Pulmonary artery endothelial cell (primary cell): ENCODE measurements at places on chromosomes 5 and 9.

DNA sequence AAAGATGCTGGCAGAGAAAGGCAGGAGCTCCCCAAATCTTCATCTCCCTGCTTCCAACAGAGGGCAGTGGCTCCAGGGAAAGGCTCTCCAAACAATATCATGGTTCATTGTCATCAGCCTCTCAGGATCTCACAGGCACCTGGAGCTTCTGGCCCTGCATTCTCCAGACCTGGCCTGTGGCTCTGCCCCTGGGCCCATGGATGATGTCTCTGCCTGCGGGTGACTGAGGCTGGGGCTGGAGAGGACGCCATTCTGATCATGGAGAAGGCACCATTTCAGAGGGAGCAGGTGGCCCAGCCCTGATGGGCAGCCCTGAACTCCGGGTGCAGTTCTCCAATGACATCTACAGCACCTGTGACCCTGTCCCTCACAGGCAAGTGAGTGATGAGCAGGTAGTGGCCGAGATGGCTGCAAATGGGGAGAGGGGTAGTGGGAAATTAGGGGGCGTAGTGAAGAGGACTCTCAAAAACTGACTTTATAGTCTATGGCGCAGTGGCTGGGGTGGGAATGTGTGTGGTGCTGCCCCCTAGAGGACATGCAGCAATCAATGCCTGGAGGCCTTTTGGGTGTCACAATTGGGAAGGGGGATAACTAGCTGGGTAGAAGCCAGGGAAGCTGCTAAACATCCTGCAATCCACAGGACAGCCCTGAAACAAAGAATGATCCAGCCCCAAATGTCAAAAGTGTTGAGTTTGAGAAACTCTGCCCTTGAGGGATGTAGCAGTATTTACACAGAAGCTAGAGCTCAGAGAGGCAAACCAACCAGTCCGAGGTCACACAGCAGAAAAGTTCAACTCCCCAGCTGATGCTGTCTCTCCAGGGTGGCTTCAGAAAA is 3.2 kb downstream of the SH3PXD2B start:
- no peak for DNase-seq

GRCh38 chr5:25418319-25418859 is 773.6 kb upstream of the CDH10 start:
- DNase-seq = no peak

DNA sequence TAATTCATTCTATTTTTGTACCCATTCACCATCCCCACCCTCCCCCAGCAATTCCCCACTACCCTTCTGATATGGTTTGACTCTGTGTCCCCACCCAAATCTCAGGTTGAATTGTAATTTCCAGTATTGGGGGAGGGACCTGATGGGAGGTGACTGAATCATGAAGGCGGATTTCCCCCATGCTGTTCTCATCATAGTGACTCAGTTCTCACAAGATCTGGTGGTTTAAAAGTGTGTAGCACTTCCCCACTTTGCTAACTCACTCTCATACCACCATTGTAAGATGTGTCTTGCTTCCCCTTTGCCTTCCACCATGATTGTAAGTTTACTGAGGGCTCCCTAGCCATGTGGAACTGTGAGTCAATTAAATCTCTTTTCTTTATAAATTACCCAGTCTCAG is 25.9 kb upstream of the TESK1 start:
- no peak for DNase-seq

- no peak for DNase-seq
Measured at GRCh38 chr5:126100767-126101166, 322.4 kb upstream of the GRAMD2B start.

DNA sequence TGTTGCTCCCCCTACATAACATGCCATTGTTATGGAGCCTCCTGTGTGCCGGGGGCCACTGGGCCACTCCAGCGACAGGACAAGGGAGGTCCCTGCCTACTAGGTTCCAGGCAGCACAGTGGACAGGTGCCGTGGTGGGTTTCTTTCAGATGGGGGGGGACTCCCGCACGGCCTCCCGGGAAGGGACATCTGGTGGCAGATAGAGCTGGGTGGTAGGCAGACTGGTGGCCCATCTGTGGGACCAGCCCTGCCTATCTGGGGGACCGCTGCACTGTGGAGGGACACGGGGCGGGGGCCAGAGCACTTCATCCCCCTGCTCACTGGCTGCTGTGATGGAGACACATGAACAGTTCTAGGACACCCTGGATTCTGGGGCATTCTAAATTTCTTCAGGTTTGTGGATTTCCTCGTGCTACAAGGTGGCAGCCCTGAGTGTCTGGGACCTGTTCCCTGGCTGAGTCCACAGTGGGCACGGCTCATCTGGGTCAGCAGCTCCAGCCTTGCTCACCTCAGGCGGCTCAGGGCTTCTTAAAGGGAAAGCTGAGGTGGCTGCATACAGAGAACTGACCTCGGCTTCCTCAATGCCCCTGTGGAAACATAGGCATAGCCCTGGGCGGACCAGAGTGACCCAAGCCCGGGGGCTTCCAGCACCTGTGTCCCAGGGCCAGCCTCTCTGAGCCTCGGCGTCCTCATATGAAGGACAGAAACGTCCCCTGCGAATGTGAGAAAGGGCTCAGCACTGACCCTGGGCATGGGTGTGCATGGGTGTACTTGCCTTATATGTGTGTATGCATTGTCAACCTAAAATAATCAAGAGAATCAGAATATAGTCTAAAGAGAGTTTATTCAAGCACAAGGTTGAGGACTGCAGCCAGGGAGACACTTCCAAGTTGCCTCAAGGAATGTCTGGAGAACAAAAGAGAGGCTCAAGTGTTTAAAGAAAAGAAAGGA is 22.5 kb downstream of the FGD3 start:
- DNase-seq = no peak

GRCh38 chr5:143842920-143843319 is 31.0 kb downstream of the HMHB1 start:
- DNase-seq = no peak

DNA sequence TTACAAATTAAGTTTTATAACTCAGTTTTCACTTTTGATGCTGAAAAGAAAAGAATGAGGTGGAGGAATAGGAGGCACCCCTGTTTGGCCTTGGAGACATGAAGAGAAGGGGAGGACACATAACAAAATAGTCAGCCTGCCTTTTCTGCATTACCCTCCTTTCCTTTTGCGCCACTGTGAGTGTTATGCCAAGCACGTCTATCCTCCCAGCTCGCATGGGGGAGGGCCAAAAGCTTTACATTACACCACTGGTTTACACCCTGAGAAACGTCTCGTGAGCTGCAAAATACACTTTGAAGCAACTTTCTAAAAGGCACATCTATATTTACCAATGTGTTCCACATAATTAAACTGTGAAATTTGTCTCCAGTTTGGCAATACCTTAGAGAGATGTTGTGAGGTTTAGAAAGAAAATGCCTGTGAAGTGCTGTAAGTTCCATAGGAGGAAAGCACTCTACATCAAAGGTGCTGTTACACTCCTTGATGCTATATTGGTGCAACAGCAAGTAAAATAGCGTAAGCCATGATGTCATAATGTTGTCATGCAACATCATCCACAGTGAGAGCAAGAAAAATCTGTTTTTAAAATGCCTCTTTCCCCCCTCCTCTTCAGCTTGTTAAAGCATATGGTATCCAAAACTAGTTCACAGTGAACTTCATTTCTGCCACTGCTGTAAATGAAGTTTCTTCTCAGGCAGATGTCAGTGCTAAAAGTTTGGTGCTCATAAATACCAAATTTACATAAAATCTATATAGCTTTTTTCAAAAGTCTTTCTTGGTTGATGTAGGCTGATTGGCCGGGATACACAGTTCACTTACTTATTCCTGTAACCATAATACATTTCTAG is 50.3 kb downstream of the CETN3 start:
- no peak for DNase-seq
